ENCODE measurements at places on chromosomes 1 and 21.

GRCh38 chr1:36324353-36324703, 883 bp upstream of the EVA1B start:
- DNase-seq = no peak

DNA sequence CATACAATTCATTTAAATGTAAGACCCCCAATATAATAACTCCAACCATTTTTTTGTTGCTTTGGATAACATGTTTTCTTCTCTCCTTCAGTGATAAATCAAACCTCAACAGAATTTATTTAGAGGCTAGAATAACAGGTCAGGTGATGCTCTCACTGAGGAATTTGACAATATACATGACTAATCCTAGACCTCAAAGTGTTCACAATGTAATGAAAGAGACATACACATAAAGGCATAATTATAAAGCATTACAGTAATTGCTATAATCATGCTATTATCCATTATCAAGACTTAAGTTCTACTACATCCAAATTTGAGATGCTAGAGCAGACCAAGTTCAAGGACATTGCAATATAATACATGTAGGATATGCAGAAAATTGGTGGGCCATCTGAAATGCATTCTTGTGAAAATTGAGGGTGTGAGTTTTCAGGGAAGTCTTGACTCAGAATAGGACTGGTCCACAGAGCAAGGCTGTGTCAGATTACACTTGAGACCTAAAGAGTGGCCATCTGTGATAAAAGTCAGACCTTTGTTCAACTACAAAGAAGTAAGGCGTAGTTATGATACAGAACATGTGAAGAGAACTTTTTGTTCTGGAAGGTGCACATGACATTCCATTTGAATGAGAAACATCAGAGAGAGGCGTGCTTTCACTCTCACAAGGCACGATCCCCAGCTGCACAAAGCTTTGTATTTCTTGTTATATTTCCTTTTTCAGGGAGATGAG, 45.5 kb downstream of the UTP25 start:
- no peak for DNase-seq

DNA sequence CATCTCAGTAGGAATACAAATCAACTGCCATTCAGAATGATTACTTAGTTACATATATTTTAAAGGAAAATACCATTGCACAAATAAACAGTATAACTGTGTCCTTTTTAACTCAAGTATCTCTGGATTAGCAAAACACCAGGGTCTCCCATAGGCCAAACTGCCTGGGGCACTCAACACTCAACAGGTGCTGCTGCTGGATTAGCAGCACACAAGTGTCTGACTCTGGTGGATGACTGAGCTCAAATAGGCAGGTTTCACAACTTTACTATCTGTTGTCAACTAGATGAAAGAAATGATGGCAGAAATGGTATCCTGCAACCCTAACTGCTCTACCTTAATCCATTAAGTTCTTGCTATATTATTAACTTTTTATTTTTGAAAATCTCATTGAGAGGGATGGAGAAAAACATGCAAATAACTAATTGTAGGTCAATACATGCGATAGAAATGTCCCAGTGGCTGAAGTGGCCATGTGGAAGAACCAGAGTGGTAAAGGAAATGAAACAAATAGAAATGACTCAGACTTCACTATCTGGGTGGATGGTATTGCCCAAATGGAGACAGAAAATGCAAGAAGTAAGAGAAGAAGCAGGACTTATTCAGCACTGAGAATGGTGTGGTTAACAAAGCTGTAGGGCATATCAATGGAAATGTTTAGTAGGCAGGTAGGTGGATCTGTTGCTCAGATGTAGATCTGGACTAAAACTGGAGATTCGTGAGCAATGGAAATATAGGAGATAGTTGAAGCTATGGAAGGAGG, 90.8 kb upstream of the CCDC190 start:
- no peak for DNase-seq

DNA sequence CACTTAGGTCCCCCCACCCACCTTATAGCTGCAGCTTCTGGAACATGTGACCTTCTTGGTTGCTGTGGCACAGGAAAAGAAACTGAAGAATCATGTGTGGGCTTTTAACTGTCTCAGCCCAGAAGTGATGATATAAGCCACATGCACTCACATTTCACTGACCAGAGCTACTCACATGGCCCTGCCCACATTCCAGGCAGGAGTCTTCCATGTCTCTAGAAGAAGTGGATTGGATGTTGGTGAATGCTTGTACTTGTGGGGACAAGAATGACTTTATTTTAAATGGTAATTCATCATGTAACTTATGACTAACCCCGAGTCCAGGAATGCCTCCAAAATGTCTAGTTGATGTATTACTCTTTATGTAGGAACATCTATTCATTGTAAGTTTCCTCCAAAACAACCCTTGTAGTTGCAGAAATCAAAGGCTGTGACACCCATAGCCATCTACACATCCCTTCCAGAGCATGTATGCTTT, 15.8 kb upstream of the CAMK1G start:
- DNase-seq = no peak

DNA sequence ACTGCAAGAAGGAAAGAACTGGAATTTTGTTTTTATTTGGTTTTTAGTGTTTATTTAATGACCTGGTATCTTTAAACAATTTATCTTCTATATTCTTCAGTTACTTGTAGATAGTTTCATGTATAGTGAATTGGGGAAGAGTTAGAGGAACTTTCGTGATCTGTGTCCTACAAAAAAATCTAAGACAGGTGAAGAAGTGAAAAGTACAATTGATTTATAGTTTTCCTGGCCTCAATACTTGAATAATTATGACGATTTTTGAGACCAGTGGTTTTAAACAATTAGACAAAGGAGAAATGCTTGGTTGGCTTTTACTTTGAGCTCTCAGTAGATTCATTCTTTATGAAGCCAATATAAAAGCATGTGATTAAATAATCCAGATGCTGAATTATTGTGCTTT, 7.5 kb downstream of the MIER1 start:
- no peak for DNase-seq

- DNase-seq = no peak
Measured at GRCh38 chr1:24069817-24070216, 42.1 kb downstream of the MYOM3 start.

GRCh38 chr1:110123224-110123623, 11.0 kb downstream of the UBL4B start:
- DNase-seq = no peak

GRCh38 chr1:171981303-171981702, 140.0 kb downstream of the DNM3 start:
- no peak for DNase-seq

- no peak for DNase-seq
Measured at GRCh38 chr1:236417336-236417735, 23.2 kb downstream of the EDARADD start.

DNA sequence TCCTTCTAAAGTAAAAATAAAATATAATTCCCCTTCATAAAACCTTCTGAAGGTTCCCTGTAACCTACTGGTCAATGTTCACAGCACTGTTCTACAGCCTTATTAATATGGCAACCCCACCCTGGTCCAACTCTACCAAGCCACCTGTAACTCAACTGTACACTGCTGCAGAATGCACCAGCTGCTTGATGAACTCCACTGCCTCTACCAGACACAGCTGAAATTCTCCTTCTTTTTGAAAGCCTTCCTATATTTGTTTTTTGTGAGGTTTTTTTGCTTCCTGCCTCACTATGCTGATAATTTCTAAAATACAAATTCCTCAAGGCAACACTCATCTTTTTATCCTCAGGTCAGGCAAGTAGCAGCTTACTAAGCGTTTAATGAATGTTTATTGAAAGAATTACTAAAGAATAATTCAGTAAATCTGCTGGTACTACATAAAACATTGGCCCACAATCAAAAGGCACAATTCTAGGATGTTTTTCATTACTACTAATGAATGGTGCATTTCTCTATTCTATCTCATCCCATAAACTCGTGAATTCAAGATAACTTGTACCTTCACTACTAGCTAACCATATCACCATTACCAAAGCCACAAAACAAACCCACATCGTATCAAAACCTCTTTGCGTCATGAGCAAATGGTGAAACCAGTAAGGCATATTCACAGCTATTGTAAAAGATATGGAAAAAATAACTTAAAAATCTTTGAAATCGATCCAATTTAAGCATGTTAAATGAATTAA, 2.4 kb downstream of the SSX2IP start:
- no peak for DNase-seq

DNA sequence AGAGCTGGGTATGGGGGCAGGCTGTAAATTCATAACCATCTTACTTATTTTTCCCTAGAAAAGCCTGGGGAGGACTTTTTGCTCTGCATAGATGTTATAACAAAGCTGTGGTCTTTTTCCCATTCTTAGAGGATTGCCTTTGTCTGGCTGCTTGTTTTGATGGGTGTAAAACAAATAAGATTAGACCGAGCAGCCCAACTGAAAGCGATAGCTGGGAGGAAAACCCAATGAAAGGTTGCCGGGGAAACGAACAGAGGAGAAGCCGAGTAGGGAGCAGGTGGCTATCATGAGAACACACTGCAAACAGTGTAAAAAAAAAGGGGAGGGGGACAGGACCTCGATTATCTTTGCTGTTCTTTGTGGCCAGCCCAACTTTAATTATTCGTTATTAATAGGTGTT, 1.9 kb downstream of the ELAVL4 start:
- no peak for DNase-seq

DNA sequence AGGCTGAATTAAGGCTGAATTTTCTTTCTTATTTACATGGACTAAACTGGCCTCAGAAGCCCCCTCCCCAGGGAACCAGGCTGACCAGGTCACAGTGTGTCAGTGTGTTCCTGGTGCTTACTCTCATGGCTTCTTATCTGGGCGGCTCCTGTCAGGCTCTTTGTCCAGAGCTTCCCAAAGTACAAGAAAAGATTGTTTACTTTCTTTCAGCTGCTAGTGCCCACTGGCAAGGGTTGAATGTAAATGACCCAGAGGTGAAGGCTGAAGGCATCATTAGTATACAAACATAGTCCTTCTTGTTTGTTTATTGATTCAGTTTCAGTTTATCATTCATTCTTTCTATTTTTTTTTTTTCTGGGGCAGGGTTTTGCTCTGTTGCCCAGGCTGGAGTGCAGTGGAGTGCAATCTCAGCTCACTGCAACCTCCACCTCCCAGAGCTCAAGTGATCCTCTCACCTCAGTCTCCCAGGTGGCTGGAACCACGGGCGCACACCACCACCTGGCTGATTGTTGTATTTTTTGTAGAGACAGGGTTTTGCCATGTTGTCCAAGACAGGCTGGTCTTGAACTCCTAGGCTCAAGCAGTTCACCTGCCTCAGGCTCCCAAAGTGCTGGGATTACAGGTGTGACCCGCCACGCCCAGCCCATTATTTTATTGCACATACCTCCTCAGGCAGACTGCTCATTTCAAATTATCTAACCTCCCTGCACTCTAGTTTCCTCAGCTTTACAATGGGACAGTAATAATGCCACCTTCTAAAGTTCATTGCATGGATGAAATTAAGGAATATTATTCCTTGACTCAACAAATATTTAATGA, 9.8 kb upstream of the KDM4A start:
- DNase-seq = no peak

- no peak for DNase-seq
Measured at GRCh38 chr1:230459465-230459864, 33.3 kb upstream of the PGBD5 start.

DNA sequence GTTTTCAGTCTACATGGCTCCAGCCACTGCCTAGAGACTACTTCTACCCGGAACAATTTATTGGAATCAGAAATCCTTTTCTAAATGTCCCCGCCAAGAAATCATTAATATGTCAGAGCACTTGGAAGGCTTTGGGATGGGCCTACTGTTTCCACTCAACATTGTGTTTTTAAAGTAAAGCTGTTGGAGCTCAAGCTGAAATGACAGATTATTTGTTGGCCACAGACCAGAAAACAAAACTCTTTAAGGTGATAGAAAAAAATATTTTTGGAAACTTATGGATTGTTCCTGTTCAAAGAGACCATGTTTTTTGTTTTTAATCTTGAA, 496 bp downstream of the VPS45 start:
- no peak for DNase-seq

DNA sequence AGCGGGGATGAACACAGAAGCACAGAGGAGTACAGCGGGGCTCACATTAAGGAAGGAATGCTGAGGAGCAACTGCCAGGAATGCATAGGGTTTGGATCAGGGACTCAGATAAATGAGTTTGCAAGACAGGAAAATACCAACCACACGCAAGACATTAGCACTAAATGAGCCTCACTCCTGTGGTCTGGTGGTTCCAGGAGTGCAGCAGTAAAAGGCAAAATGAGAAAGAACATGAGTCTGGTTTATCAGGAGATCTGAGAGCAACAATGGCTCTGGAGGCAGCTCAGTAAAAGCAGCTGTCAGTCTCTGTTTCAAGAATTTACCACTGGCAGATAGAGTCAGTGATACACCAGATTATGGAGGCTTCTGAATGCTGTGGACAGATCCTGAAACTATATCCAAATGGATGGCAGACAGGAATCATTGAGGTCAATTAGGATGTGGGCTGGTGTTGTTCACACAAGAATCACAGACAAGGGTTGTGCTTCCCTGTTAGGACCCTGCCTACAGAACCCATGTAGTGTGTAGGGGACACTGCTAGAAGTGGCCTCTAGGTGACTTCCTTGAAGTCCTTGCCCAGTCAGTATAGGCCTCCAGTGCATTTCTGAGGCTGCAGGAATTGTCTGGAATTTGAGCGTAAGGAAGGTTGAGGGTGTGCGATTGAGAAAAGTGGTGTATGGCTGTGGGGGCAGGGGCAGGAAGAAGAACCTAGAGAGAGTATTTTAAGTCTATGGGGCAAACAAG, 50.3 kb downstream of the CASQ2 start:
- DNase-seq = no peak

GRCh38 chr1:30715886-30716285, 7.5 kb downstream of the MATN1 start:
- no peak for DNase-seq

DNA sequence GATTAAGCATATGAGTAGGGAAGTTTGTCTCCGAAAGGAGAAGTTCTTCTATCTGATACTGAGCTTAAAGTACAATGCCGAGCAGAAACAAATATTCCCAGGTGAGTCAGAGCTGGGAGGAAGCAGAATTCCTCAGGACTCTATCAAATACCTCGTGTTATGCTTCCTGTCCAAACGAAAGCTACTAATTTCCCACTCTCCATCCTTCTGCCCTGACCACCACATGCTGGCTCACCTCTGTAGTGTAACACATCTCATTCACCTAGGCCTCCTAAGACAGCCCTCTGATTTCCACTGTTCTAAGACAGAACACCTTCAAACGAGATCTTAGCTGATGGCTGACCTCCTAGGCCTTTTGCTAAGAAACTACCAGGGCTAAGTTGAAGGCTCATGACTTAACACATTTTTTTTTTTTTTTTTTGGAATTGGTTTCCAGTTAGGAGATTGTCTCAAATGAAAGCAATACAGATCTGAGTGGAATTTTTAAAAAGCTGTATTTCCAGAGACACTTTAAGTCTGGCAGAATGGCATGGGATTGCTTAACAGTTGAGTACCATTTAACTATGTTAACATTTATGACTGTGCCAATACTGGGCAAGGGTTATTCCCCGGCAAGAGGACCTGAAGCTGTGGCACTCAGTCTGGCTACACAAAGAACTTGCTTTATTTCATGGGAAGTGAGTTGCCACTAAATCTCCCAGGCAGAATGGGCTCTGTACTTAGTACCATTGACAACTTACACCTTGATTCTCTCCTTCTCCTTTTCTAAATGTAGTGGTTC, 583.4 kb downstream of the DPYD start:
- no peak for DNase-seq

- DNase-seq = no peak
Measured at GRCh38 chr1:168400139-168400538, 119.5 kb downstream of the TBX19 start.

GRCh38 chr1:93554883-93555872, 107.3 kb downstream of the FNBP1L start:
- DNase-seq = no peak

GRCh38 chr1:162422662-162423375, 10.9 kb upstream of the SH2D1B start:
- no peak for DNase-seq

GRCh38 chr21:42199868-42200463, 19.0 kb upstream of the ABCG1 start:
- no peak for DNase-seq
